Epithelial cell of proximal tubule (primary cell): ENCODE measurements at places on chromosomes 11 and 22. TPM values are rescaled to one million over a fixed set of nuclear protein-coding genes. Genes with fewer than 3 reads are reported as not detected.

Gene OR2AG1
- total RNA-seq, result not detected in 2 replicates

Gene SCUBE1
- total RNA-seq, result not detected in 2 replicates

DNA sequence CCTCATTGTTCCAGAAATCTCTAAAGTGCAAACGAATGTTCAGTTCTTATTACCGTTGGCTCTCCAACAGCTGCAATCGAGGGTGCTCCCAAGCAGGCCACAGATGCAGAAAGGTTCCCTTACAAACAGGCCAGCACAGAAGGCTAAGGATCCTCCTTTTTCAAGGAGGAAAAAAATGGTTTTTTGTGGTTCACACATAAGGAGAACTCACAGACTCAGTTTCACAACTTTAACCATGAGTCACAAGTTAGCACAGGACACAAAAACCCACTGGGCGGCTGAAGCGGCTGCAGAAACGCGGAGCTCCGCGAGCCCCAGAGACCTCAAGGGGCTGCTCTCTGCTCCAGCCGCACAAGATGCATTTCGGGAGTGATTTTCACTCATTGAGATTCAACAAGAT is 98.2 kb upstream of the PRR5 start:
- no peak for DNase-seq

DNA sequence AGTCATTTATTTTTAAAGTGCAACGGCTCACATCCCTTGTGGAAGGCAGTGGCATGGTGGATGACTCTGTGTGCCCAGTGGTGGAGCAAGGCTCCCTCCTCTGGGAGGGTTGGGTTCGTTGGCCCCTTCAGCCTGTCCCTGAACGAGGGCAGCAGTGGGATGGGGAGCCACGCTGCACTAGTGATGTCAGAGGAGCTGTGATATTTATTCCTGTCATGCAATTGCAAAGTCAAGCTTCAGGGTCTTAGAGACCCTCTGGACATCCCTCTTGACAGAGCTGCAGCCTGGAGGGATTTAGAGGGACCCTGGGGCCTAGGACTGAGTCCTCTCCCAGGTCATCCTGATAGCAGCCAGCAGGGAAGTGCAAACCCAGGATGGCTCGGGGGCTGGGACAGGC is 78.2 kb upstream of the NARS2 start:
- DNase-seq, result no peak

- DNase-seq, result no peak
Measured at GRCh38 chr11:107608809-107609208, 17.9 kb downstream of the ELMOD1 start.

DNA sequence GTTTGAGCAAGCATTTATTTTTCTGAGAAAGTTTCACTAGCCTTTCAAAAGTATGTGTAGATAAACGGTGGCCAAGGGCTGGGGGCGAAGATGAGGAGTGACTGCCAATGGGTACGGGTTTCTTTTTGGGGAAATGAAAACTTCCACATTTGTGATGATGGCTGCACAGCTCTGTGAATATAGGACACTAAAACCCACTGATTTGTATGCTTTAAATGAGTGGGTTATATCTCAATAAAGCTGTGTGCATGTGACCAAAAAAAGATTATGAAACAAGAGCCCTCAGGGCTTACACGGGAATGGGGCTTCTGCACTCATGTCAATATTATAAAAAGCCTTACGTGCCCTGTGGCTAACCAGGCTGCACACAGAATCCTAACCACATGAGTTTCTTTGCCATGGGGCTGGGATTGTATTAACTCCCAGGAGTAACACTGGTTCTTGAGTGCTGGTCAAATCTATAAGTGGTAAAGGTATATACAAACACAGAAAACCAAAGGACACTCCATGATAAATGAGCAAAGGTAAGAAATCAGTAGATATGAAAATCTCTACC is 31.3 kb downstream of the ABCC8 start:
- DNase-seq, result no peak
